ENCODE measurements at places on chromosomes 1 and 21.

- DNase-seq: no peak
Observed at GRCh38 chr1:3375245-3375644, 79.2 kb upstream of the ARHGEF16 start.

DNA sequence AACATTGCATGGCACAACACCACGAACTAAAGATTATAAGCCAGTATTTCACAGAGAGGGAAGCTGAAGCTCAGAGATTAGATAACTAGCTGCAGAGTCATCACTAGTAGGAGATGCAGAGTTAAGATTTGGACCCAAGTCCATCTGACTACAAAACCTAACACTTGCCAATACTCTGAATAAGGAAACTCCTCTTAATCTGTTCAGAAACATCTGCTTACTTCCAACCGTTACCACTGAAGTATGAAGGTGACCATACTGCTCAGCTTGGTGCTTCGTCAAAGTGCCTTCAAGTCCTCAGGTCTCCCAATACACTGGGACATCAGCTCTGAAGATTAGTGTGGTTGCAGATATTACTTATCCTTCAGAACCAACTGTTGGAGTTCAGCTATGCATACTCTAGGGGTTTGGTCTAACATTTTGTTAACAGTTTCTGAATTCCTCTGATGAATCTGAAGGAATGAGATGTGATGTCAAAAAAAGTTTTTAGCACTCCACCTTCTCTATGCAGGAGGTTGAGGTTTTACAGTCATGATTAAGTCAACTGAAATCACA is 179.6 kb downstream of the TPR start:
- no peak for DNase-seq

- no peak for DNase-seq
Observed at GRCh38 chr1:231070758-231071444, 30.8 kb upstream of the FAM89A start.

GRCh38 chr1:162985816-162986435 is 83.2 kb upstream of the RGS4 start:
- no peak for DNase-seq

DNA sequence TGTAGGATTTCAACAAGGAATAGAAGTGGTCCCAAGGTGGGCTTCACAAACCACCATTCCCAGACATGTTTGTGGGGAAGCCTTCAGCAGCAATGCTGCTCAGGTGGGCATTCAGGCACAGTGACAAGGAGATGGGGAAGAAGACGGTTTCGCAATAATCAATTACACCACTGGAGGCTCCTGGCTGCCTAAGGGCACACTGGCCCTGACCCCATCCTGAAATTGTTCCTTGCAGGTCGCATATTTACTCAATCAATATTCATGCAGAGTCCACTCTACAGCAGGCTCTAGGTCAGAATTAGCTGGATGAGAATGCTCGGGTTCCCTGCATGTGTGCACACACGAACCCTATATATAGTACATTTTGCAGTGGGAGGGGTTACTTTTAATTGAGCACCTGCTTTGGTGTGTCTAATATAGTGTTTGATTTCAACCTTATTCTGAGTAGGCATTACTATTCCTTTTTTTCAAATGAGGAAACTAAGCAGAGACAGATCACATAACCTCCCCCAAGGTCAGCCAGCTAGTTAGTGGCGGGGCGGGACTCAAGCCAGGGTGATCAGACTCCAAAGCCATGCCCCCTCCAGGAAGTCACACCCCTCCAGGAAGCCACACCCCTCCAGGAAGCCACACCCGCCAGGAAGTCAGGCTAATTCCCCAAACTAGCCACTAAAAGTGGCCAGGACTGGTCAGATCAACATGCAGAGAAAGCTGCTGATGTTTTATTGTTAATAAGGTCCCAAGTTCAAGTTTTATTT is 106.5 kb downstream of the HLCS start:
- DNase-seq: no peak

- no peak for DNase-seq
Observed at GRCh38 chr1:73813716-73814115, 384.3 kb downstream of the LRRIQ3 start.

DNA sequence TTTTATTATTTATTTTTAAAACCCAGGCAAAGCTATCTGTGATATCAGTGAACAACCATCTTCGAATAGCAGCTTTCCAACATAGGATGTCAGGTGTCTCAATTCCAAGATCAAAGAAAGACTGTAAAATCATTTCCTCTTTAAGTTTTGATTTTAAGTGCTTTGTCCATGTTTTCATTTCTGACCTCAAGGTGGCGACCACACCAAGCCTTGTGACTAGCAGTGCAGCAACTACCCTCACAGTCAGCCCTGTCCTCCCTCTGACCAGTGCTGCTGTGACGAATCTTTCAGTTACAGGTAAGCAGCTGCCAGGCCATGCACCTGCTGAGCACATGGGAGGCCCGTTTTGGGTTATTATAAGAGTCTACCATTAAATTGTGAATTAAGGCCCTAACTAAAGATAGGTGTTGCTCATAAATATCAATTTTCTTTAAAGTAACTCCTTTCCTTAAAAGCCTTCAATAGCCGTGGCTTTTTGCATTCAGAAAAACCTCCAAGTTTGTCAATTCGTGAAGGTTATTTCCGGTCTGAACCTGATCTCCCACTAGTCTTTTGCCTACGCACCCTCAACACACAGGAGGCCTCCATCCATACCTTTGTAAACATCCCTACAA is 117.0 kb downstream of the CD247 start:
- DNase-seq: no peak

DNA sequence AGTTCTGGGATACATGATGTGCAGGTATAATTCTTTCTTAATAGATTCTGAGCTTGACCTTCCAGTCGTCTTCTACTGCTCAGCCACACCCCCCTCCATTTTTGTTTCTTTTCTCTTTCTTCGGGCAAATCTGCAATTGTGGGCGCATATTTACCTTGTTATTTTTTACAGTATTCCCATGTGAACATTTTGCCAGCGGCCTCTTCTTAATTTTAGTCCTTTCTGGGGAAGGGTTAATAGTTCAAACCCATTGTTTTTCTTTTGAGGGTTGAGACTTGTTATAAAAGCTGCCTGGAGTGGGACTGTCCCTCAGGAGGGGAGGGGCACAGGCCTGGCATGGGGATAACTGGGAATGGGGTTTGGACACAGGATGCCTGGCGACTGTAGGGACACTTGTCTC is 40.3 kb downstream of the PBX1 start:
- DNase-seq: no peak

GRCh38 chr1:108750476-108751181 is 4.2 kb downstream of the STXBP3 start:
- no peak for DNase-seq

GRCh38 chr1:186298851-186299250 is 76.2 kb downstream of the TPR start:
- DNase-seq: no peak

GRCh38 chr1:116474921-116475849 is 95.6 kb downstream of the CD58 start:
- no peak for DNase-seq

GRCh38 chr1:54835970-54836369 is 34.8 kb upstream of the TTC22 start:
- DNase-seq: no peak

DNA sequence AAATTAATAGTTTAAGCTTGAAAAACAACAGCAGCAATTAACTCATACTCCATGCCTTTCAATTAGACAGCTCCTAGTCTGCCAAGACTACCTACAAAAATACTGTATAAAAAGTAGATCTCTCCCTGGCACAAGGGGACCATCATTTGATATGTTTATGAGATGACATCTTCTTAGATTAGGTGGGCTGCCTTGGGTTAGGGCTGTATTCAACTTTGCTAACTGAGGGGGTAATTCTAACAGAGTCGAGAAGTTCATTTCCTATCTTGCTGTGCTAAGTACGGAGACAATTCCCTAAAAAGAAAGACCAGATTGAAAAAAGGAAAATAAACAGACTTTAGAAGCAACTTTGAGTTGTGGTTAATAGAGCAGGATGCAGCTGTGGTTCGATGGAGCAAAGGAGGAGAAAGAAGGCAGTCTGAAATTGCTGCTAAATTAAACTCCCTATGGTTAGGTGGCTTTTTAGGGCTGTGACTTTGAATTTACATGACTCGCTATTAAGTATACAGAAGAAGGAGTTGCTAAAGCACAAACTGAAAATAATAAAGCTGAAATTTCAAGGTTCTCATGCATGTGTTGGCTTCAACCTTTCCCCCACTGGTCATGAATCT is 75.4 kb downstream of the CDC7 start:
- no peak for DNase-seq

DNA sequence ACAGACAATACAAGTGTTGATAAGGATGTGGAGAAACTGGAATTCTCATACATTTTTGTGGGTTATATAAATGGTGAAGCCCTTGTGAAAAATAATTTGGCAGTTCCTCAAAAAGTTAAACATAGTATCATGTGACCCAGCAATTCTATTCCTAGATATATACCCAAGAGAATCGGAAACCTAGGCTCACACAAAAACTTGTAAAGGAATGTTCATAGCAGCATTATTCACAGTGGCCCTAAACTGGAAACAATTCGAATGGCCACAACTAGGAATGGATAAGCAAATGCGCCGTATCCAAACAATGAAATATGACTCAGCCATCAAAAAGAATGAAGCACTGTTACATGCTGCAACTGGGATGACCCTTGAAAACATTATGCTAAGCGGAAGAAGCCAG is 3.9 kb upstream of the CD247 start:
- DNase-seq: no peak

- no peak for DNase-seq
Observed at GRCh38 chr1:170520601-170521000, 11.4 kb upstream of the GORAB start.

DNA sequence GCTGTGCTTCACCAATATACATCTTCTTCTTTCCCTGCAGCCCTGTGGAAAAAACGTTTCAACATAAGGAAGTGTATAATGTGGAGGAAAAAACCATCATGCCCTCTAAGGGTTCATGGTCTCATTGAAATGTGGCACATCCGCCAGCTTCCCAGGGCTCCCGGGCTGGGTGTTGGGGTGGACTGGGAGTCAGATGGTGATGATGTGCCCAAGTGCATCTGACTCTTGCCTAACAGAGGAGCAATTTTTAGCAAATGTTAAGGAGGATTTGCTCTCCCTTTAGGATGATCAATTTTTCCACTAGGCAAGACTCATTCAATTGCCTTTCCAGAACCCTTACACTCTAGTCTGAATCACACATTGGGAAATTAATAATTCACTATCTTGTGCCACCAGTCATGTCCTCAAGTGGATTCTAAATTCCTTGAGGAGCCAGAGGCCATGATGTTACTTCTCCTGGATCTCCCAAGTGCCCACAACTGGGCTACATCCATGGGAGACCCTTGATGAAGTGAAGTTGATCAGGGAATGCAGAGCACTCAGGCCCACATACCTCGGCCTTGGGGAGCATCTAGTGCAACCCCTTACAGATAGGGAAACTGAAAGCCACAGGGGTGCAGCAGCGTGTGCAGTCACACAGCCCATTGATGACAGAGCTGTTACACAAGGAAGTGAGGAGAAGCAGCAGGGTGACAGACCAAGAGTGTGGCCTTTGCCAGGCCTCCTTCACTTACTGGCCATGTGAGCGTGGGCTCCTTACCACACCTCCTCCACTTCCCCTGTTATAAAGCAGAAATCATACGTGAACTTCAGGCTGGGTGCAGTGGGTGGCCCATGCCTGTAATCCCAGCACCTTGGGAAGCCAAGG is 100.0 kb upstream of the SLC44A3 start:
- DNase-seq: no peak

DNA sequence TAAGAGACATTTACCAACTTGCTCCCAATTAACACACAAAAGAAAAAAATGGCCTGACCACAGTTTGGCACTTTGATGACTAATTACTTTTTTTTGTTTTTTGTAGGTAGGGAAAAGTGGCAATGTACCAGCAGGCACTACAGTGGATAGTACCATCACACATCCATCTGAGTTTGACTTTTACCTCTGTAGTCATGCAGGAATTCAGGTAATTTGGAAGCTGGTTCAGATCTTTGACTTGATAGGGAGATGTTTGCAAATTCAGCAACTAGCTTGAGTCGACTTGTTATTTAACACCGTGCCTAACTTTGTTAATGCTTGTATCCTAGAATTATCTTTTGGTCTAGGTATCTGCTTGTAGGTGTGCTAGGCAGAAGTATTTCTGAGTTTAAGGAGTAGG is 33.0 kb upstream of the AGO1 start:
- DNase-seq: no peak

- no peak for DNase-seq
Observed at GRCh38 chr1:36006941-36007500, 76.1 kb downstream of the AGO3 start.

GRCh38 chr1:43982808-43983207 is 3.8 kb downstream of the B4GALT2 start:
- DNase-seq: no peak

DNA sequence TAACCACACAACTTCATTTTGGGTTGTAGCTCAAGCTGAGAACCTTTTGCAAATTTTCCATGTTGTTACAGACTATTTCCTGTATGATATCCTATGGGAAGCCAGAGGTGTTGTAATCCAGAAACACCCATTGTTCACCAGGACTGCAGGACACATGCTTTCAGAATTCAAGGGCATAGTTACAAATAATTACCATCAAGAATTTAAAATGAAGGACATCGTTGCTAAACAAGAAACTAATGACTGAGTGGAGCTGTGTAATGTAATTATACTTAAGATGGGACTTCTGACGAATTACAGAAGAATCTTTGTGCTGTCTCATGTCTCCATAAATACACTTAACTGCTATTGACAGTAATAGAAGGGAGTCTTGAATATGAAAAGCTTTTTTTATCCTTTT is 47.6 kb upstream of the HOOK1 start:
- no peak for DNase-seq

- no peak for DNase-seq
Observed at GRCh38 chr1:109253803-109254620, 4.7 kb downstream of the CELSR2 start.

GRCh38 chr1:202505356-202505755 is 156.9 kb downstream of the PPP1R12B start:
- DNase-seq: no peak

GRCh38 chr1:165174491-165174890 is 182.0 kb downstream of the LMX1A start:
- no peak for DNase-seq

DNA sequence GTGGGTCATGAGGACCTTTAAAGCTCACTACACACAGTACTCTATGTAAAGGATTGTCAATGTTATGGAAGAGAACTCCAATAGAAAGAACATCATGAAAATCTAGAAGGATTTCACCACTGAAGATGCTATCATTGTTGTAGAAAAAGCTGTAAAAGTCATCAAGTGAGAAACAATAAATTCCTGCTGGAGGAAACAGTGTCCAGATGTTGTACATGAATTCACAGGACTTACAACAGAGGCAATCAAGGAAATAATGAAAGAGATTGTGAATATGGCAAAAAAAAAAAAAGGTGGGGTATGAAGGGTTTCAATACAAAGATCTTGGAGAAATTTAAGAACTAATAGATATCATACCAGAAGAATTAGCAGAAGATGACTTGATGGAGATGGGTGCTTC is 355.1 kb upstream of the ZRANB2 start:
- DNase-seq: no peak

All from NCI-H187 (cell line).